Stimulated activated CD8-positive, alpha-beta memory T cell treated with anti-CD3 and anti-CD28 coated beads, Interleukin-2, amount 100 ng/mL, for 1 hour (primary cell): ENCODE measurements at places on chromosomes 4 and X.

DNA sequence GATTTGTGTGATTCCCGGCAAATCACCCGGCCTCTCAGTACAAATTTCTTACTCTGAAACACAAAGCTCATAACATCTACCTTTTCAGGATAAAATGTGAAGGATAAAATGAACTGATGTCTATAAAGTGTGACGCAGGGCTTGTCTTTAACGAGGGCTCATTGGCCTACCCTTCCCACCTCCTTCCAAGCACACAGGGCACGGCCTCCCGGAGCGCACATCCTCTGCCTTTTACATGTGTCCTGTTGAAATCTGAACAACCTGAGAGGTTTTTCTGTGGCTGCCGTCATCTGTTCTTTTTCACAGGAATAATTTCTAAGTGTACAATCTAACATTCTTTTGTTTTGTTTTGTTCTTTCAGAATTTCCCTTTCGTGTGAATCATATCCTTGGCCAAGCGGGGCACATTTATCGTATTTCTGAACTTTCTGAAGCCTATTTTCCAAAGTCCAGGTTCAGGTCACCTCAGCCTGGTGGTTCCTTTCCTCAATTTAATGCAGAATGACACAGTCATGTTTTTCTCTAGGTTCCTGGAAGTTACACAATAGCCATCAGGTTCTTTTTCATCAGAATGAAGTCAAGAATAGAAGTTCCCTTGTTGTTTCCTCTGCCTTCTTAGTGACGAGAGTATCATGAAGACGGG is 53.1 kb upstream of the SPRY1 start:
- no peak for DNase-seq

- no peak for DNase-seq
These were observed 21.5 kb downstream of the FHDC1 start for GRCh38 chr4:152957437-152958171.

- no peak for DNase-seq
These were observed 868.5 kb upstream of the SLIT2 start for GRCh38 chr4:19382993-19383756.

GRCh38 chr4:102620697-102621497 is 119.7 kb downstream of the NFKB1 start:
- no peak for DNase-seq

DNA sequence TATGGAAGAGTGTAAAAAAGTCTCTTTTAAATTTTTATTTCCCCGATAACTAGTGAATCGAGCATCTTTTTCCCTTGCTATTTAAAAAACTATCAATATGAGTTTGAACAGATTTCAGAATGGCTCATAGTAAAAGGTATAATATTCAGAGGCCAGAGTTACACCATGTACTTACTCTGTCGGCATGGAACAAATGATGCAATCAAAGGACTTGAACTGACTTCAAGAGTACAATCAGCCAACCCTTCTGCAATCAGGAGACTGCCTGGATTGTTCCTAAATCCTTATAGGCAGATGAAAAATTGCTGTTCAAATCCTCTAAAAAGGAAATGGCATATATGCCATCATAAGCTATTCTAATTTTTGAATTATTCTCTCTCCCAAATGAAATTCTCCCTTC is 273.3 kb downstream of the SH2D1A start:
- no peak for DNase-seq

- DNase-seq, result no peak
These were observed 1160.1 kb downstream of the NLGN4X start for GRCh38 chrX:5068550-5068949.

- no peak for DNase-seq
These were observed 154.0 kb upstream of the RASGEF1B start for GRCh38 chr4:81625422-81626417.

DNA sequence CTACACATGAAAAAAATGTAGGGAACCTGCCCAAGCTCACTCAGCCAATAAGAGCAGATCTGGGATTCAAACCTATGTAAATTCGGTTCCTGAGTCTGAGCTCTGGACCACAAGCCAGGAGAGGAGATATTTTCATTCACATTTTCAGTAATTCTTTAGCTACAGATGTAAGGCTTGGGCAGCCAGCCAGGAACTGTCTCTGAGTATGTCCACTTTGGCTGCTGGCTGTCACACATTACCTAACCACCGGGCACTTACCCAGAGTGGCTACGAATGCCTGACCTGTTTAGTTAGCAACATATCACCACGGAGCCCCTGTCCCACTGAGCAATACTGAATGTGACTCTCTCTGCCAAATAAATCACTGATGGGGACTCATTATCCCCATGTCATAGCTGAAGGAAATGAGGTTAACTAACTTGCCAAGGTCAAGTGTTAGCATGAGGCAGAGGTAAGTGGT is 15.3 kb downstream of the USP46 start:
- DNase-seq, result no peak
